ENCODE measurements at places on chromosomes 11 and 22.

DNA sequence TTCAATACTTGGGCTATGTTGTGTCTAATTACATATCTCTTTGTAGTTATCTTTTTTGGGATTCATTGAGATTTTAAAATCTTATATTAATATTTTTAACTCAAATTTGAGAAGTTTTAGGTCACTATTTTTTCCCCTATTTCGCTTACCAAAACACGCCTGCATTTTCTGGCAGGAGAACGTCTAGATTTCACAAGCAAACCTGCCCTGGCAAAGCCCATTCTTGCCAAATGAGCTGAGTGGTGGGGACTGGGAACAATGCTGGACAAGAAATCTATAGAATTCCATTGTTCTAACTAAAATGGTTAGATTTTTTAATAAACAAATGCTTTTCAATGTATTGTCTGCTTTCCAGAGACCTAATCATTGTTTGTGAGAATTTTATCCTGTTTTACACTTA, 1283.7 kb upstream of the RAG2 start:
- no peak for DNase-seq

GRCh38 chr11:110497231-110497978, 67.7 kb downstream of the FDX1 start:
- no peak for DNase-seq

DNA sequence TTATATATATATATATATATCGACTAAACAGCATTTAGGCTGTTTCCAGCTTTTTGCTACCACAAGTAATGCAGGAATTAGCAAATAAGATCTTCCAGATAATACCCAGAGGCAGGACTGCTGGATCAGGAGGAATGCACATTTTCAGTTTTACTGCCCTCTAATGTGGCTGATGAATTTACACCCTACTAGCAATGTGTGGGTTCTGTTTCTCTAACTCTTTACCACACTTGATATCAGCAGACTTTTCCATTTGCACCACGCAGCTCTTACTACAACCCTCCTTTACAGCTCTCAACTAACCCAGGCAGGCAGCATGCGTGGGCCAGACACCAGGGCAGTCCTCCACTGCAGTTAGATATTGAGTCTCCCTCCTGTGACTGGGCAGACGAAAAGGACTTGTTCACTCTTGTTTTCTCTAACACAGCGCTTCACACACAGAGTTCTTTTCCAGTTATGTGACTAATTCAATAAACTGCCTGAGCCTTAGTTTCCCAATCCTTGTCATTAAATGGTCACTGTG, 67.7 kb downstream of the IGLL5 start:
- DNase-seq = no peak

DNA sequence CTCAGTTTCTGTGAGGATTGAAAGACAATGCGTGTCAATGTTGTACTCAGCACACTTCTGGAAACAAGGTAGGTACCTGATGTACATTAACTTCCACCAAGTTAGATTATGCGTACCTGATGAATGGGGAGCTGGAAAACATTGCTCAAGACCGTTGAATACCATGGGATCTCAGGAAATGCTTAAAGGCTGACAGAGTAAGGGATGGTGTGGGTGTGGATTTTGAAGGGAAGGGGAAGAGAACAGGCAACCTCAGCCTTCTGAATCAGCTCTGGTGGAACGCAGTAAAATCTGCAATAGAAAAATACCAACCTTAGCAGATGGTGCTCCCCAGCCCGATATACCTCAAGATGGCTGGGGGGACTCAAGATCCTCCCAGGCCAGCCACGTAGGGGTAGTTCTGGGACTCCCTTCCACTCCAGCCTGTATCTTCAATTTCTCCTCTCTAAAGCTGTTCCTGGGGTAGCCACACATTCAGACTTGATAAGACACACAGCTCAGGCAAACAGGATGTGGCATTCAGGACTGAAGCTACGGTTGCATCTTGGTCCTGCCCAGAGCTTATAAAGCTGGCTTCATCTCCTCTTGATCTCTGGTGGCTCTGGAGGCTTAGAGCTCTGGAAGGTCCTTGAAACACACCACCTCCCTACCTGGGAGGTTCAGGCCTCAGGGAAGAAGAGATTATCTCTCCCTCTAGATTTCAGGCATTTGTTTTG, 111.8 kb downstream of the CTNND1 start:
- peak; percentile 17 for DNase-seq

GRCh38 chr11:36222831-36223635, 66.2 kb downstream of the COMMD9 start:
- no peak for DNase-seq

DNA sequence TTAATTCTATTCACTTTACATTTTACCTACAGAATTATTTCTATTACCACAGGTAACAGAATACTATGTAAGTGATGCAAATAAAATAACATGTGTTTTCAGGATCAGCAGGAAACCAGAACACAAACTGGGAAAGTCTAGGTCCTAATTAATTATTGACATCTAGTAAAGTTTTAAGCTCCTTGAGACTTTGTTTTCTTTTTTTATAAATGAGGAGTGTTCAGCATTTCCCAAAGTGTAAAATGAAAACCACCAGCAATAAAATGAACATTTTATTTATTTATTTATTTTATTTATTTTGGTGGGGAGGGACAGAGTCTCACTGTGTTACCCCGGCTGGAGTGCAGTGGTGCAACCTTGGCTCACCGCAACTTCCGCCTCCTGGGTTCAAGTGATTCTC, 123.6 kb downstream of the ARHGAP42 start:
- DNase-seq = no peak

DNA sequence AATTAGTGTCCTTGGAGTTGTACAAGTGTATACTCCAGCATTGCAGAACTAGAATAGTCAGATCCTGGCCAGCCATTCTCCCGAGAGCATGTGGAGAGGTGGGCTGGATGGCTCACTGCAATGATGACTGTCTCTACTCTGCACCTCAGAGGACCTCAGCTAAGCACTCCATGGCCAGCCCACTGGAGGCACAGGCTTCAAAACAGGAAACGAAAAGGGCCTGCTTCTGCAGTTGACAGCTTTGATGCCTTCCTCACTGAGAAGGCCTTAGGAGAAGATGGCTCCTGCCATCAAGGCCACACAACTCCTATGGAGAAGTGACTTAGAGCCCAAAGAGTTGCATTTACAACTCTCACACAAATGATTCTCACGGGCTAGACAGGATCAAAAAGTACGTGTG, 9.1 kb downstream of the POLD4 start:
- no peak for DNase-seq

DNA sequence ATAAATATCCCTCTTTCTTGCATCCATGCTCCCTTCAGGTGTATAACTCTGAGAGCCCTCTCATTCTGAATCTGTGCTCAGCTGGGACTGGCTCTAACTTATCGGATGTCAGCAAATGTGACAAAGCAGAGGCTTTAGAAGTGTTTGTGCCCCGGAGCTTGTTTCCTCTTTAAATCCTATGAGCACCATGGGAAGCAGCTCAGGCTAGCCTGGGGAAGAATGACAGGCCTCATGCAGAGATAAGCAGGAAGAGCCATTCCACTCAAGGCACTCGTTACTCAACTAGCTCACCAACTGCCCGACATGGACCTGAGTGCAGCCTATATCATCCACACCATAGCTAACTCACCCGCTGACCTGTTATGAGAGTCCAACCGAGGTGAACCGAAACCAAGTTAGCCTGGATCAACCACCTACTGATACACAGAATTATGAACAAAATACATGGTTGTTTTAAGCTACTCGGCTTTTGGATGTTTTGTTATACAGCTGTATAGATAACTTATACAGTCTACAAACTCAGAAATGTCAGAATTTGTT, 990.7 kb downstream of the NTM start:
- DNase-seq = no peak

- no peak for DNase-seq
These were observed 59.2 kb upstream of the KIRREL3 start for GRCh38 chr11:127059750-127060149.

GRCh38 chr11:102188488-102188887, 78.2 kb downstream of the YAP1 start:
- no peak for DNase-seq

DNA sequence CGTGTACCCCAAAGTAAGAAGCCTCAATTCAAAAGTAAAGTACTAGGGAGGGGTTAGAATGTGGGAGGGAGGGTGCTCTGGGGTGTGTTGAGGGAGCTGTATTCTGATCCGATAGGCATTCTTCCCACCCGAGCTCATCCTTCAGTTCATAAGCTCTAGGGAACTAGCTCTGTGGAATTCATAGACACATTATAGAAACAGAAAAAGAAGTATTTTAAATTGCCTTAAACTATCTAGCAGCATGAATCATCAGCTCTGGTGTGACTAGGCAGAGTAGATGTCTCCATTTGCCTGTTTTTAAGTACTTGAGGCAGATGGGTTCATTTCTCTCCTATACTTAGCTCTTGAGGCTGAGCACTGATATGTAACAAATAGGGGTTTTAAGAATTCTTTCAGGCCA, 7.3 kb upstream of the SGSM3 start:
- no peak for DNase-seq

- peak; percentile 72 for DNase-seq
These were observed 43.4 kb upstream of the SC5D start for GRCh38 chr11:121249039-121249663.

- DNase-seq = no peak
These were observed 33.8 kb upstream of the PARVA start for GRCh38 chr11:12343526-12343925.

GRCh38 chr11:61956191-61957020, 6.3 kb downstream of the BEST1 start:
- no peak for DNase-seq

- DNase-seq = no peak
These were observed 10.7 kb upstream of the LIPT2 start for GRCh38 chr11:74504100-74504691.

GRCh38 chr11:59198726-59199125, 14.0 kb downstream of the MPEG1 start:
- DNase-seq = no peak

Measured in PC-3 (cell line).